Activated CD8-positive, alpha-beta memory T cell treated with anti-CD3 and anti-CD28 coated beads for 48 hours (primary cell): ENCODE measurements at places on chromosomes 5 and 9.
A peak's percentile ranks its signal among the peaks of the same experiment; 100 is the strongest.

GRCh38 chr5:139701056-139701741 is 53.0 kb downstream of the CXXC5 start:
- no peak for DNase-seq

DNA sequence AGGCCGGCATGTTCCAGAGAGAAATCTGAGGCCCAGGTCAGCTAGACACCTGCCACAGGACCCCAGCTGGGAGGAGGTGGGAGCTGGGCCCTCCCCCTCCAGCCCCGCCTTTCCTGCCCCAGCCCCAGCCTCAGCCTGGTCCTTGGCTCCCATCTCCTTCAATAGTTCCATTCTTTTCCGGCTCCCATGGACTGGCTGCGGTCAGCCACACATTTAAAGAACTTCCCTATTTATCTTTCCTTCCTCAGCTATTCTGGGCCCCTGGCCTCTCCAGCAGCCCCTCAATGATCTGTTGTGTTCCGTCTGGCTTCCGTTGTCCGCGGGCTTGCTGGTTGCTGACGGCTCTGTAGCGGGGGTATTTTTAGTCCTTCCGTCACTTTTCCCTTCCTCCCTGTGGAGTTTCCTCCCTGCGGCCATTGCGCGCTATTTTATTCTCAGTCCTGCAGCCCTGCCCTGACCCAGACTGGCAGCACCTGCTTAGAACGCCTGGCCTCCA is 73.8 kb downstream of the AMBP start:
- no peak for DNase-seq

- no peak for DNase-seq
Measured at GRCh38 chr5:150042459-150042858, 41.9 kb downstream of the HMGXB3 start.

GRCh38 chr5:172049226-172049796 is 42.9 kb upstream of the FBXW11 start:
- no peak for DNase-seq

DNA sequence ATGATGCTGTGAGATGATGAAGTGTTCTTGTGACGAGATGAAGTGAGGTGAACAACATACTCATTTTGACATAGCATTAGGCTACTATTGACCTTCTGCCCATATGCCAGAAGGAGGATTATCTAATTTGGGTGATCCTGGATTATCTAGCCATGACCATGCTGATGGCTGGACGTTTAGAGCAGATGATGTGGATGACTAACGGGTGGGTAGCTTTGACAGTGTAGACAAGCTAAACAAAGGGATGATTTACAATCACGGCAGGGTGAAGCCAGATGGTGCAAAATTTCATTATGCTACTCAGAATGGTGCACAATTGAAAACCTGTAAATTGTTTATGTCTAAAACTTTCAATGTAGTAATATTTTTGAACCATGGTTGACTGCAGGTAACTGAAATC is 2403.4 kb upstream of the ACO1 start:
- DNase-seq, result no peak

- DNase-seq, result no peak
Measured at GRCh38 chr5:124783794-124784193, 37.4 kb upstream of the ZNF608 start.

DNA sequence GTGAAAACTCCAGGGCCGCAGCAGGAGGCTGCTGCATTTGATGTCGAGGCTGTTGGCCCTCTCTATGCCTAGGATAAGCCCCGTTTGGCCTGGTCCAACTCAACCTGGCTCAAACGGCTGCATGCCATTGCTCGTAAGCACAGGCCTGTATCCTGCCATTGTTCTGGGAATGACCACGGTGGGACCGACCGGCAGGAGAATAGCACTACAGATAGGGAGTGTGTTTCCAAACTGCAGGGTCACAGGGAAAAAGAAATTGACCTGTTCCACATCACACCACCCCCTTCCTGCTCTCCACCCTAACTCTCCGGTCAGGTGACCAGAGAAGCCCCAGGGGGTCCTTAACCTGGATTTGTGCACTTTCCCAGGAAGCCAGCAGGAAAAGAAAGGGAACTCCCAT is 278.7 kb upstream of the KLF4 start:
- DNase-seq, result no peak

GRCh38 chr5:151684690-151685361 is 1.9 kb downstream of the SPARC start:
- no peak for DNase-seq

DNA sequence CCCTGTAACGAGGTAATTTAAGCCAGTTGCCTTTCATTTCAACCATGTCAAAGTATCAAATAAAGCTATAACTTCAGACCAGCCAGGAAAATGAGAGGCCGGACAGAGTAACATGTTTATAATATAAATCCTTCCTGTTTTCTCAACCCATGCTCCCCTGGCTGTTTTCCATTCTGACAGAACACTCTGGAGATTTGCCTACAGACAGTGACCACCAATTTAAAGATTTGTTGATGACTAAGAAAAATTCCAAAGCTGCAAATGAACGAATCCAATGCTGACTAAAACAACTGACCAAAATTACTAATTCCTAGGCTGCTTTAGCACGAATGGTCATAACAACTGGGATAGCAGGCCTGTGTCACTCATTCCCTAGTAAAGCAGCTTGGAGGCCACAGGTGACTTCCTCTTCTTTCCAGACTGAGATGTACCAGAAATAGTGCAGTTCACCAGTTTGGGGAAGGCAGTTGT is 141.4 kb downstream of the AOPEP start:
- DNase-seq, result no peak

GRCh38 chr5:177429248-177430040 is 3.0 kb downstream of the GRK6 start:
- DNase-seq, result no peak

GRCh38 chr5:96076451-96076850 is 114.8 kb upstream of the ELL2 start:
- DNase-seq, result no peak

DNA sequence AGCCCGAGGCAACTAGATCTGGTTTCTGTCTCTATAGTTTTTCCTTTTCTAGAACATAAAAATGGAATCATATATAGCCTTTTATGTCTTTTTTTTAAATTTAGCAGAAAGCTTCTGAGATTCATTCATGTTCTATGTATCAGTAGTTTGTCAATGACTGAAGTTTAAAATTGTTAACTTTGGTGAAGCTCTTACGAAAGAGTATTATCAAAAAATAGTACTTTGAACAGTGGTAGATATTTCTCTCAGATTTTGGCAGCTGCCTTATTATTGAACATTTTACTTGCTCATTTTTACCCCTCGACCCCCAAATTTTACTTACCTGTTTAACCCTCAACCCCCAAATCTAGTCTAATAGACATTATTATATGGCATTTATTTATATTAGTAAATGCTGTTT is 10.2 kb downstream of the NIPBL start:
- DNase-seq, result no peak

DNA sequence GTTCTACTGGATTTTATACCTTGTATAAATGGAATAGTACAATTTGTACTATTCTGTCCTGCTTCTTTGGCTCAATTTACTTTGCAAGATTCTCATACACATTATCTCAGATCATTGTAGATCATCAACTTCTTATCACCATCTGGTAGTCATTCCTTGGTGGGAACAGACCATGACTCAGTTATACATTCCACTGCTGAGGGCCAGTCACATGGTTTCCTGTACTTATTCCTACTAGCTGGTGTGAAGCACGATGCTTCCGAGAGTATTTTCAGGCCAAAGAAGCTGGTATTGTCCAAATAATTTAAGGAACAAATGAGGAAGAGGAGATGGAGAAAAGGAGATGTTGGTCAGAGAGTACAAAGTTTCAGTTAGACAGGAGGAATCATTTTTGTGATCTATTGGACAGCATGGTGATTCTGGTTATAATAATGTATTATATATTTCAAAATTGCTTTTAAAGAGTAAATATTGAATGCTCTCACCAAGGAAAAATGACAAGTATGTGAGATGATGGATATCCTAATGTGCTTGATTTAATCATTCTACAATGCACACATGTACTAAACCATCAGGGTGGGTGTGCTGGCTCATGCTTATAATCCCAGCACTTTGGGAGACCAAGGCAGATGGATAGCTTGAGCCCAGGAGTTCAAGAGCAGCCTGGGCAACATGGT is 124.1 kb downstream of the SYK start:
- DNase-seq, result no peak

GRCh38 chr9:1440256-1440655 is 390.1 kb downstream of the DMRT2 start:
- DNase-seq, result no peak

GRCh38 chr9:33786681-33787080 is 8.7 kb upstream of the PRSS3 start:
- DNase-seq, result no peak

DNA sequence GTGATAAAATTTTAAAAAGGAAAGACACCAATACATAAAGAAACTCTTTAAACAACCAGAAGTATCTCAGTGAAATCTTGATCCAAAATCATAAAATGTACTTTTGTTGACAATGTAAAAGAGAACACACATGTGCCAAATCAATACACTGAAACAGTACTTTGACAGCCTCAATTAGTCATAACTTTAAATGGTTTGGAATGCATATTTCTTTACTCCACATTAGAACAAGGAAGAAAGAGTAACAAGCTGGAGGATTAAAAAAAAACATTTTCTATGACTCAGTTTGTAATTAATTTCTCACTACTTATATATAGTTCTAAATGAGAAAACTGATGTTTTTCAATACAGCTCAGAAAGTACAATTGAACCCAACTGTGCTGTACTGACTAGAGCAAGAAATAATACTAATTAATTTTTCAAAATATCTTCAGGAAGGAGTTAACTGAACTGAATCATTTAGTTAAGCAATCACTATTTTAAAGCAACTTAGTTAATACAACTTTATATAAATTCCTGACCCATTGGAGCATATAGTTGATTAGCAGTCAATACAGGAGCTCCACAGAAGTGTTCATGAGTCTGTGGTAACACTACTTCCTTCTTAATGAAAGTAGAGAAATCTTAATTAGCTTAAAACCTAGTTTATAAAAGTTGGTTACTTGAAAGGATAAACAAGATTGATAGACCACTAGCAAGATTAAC is 101.0 kb downstream of the NR3C1 start:
- DNase-seq, result no peak

GRCh38 chr9:126419475-126419874 is 92.8 kb downstream of the MVB12B start:
- DNase-seq, result no peak

GRCh38 chr5:154850255-154851062 is at the start of gene FAXDC2:
FAXDC2 (minus strand) TSS chr5:154850603; CDS start chr5:154838178, 12,425 bp downstream.
- no peak for DNase-seq

- DNase-seq, result no peak
Measured at GRCh38 chr5:68110264-68110663, 105.3 kb upstream of the PIK3R1 start.

DNA sequence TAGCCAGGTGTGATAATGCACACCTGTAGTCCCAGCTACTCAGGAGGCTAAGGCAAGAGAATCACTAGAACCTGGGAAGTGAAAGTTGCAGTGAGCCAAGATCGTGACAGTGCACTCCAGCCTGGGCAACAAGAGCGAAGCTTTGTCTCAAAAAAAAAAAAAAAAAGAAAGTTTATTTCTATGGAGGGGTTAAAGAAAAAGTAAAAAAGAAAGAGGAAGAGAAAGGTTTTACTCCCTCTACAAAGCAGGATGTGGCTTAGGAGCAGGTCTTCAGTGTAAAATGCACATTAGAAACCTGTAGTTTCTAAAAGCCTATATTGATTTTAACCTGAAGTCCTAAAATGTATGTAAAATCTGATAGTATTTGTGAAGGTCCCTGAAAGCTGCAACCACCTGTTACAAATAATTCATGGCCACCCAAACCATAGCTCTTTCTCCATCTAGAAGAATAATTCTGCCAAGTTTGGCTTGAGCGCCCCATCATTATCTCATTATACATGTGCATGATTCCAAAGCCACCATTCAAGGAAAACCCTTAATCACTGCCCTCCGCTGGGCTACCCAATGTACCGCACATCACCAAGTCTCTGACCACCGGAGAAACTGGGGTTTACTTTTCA is 3.4 kb downstream of the FNBP1 start:
- no peak for DNase-seq

DNA sequence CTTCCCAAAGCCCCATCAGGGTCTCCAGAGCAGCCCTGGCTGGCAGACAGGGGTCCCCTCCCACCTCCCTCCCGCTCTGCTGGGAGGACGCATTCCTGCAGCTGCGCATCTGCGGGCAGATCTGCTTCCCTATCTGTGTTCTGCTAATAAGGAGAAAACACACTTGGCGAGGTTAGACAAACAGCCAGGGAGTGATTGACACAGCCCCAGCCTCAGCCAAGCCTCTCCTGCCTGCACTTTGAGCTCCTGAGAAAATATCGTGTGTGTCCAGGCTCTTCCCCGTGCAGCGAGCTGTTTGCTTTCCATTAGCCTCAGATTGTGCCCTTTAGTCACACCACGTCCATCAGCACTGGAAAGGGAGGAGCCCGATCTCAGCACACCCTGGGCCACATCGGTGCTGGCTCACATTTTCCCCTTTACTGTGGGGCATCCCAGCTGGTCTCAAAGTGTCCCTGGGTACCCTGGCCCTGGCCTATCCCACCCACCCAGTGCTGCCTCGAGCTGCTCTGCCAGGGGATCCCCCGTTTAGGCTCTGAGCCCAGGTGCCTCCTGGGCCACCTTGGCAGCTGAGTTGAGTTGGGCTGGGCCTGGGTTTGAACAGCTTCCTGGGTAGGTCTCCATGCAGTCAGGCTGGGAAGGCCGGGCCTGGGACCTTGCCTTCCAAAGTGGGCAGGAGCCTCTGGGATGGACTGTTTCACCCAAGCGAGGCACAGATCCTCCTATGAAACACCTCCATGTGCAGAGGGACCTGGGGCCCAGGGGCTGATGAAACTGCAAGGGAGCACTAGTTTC is 61.1 kb downstream of the BARX1 start:
- no peak for DNase-seq

GRCh38 chr5:109956884-109957283 is 267.2 kb downstream of the MAN2A1 start:
- DNase-seq, result no peak

- no peak for DNase-seq
Measured at GRCh38 chr9:131420980-131421624, 27.2 kb downstream of the PRRC2B start.

- DNase-seq, result no peak
Measured at GRCh38 chr5:180641566-180641900, 7.9 kb downstream of the FLT4 start.

- DNase-seq, result peak; percentile 50
Measured at GRCh38 chr5:175696139-175696854, 38.4 kb downstream of the HRH2 start.

DNA sequence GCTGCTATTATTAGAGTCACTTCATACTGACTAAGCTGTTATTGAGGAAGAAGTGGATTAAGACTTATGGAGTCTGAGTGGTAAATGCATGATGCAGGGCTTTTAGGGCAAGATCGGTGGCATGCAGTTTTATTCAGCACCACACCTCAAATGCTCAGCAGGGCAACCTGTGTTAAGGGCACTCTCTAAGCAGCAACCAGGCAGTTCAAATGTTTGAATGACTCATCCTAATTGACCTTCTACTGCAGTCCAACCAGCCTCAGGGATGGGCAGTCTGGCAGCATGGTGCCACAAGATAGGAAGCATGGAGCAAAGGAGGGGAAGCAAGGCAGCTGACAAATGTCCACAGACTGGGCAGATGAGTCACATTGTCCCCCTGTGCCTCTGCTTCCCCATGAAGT is 80.2 kb upstream of the MIER3 start:
- no peak for DNase-seq

- peak; percentile 12 for DNase-seq
Measured at GRCh38 chr9:129698254-129698757, 32.9 kb downstream of the PRRX2 start.
